ENCODE measurements at places on chromosomes 1 and 21.

GRCh38 chr1:9755441-9755995 is 68.2 kb downstream of the CLSTN1 start:
- DNase-seq = no peak

GRCh38 chr1:17829579-17829978 is 74.4 kb downstream of the ACTL8 start:
- no peak for DNase-seq

- DNase-seq = no peak
Measured at GRCh38 chr21:31688603-31689368, 29.3 kb downstream of the SOD1 start.

GRCh38 chr21:37228003-37228400 is 39.1 kb downstream of the VPS26C start:
- no peak for DNase-seq

- DNase-seq = no peak
Measured at GRCh38 chr21:14762734-14763694, 216.9 kb upstream of the SAMSN1 start.

GRCh38 chr1:119143706-119144105 is 3.3 kb upstream of the WARS2 start:
- DNase-seq = no peak

- DNase-seq = no peak
Measured at GRCh38 chr1:116360429-116361173, 12.4 kb upstream of the ATP1A1 start.

DNA sequence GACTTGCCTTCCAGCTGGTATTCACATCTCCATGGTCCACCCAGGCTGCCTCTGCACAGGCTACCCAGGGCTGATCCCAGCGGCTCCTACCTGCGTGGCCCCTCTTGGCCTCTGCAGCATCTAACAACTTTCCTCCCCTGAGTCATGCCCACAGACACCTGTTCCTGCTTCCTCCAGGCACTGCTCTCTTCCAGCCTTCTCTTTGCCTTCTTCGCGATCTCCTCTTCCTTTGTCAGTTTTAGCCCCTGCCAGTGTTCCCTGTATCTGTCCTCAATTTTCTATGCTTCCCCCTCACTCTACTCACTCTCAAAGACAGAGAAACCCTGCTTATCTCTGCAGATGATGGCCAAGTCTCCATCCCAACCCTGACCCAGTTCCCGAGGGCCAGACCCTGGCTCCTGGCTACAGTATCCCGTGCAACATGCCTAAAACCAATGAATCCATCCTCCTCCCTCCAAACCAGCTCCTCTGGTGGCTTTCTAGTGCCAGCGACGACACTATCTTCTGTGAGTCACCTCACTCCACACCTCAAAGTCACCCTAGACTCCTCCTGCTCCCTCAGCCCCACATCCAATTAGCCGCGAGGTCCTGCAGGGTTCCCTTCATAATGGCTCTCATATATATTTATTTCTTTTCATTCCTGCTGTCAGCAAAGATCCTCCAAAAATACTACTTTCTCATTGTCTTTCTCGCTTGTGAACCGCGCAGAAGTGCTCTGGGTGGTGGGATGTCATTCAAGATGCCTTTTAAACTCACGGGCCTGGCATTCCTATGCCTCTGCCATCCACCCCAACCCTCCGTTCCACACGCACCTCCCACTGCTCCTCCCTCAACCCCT is 259.2 kb downstream of the TOMM20 start:
- DNase-seq = no peak

DNA sequence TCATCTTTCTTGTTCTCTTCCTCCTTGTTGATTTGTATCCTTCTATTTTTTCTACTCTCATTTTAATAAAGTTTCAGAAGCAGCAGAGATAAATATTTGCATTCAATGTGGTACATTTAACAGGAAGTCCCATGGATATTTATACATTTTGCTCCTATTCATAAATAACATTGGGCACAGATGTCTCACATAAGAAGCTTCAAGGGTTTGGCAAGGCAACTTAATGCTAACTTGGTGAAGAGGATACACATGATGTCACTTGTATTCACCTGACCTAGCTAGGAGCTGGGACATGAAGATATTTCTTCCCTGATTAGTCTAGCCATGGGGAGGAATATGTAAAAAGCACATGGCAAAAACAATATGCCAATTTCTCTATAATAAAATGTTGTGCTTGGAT is 65.1 kb upstream of the DUSP10 start:
- DNase-seq = no peak

GRCh38 chr1:33021567-33022431 is 14.9 kb downstream of the AK2 start:
- DNase-seq = no peak

Data from stimulated activated CD4-positive, alpha-beta T cell treated with anti-CD3 and anti-CD28 coated beads, Interleukin-15, amount 100 ng/mL, for 1 hour (primary cell).